ENCODE measurements at places on chromosomes 7 and 10. TPM values are rescaled to one million over a fixed set of nuclear protein-coding genes. Genes with fewer than 3 reads are reported as not detected.

CYP2W1 gene
- total RNA-seq, result not detected

TCAF2 gene
- 0.09 TPM for total RNA-seq

DRGX gene
- total RNA-seq, result not detected

DNA sequence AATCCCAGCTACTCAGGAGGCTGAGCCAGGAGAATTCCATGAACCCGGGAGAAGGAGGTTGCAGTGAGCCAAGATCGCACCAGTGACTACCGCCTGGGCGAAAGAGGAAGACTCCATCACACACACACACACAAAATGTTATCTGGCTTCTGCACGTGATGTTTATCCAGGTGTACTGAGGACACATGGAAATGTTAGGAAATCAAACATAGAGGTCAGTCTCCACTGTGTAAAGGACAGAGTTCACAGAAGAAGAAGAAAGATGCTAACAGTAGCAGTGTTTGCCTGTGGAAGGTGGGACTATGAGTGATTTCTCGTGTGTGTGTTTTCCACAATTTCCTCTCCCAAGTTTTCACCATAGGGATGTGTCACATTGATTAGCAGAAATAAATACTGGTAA is 256.9 kb downstream of the ELMO1 start:
- no peak for DNase-seq

- no peak for DNase-seq
Measured at GRCh38 chr7:47337531-47337930, 244.4 kb downstream of the TNS3 start.

DNA sequence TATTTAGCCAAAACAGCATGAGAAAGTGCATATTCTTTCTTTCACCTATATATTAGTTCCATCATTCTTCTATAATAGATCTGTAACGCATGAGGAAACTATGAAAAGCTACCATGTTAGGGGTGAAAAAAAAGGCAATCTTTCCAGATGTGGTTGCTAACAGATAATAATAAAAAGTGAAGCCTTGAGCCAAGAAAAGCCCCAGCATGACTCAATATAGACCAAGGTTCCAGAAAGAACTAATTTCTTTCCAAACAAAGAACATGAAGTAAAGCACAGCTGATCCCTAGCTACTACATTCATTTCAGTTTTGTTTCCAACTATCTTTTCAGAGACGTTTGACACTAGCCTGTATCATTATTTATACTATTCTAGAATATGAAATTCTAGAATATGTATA is 16.4 kb downstream of the ARL4A start:
- no peak for DNase-seq

GRCh38 chr10:29687421-29688164 is 52.8 kb upstream of the SVIL start:
- DNase-seq, result peak; percentile 45
